ENCODE measurements at places on chromosomes 3 and 15. TPM values are rescaled to one million over a fixed set of nuclear protein-coding genes. Genes with fewer than 3 reads are reported as not detected.

DNA sequence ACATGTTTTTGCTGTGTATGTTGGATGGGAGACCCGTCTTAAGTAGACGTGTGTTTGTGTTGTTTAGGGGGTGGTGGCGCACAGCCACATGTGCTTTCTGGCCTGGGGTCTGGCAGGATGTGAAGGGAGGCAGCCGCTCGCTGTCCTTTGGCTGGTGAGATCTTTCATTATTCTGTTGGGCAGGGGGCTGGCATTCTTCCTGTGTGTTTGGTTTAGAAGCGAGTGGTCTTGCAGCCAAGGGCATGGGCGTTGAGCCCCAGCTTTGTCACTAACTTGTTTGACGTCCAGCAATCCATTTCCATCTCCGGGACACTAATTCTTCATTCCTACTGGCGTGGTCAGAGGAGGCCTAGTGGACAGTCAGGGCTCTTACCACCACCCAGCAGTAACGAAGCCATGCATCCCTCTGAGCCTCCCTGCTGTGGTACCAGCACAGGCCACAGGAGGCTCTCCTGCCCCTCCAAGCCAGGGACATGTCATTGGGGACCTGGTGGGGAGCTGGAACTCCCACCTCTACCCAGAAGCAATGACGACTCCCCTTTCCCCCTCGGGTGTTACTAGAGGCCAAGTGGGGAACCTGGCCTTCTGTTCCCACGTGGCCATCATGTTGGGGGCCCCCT lies 10.7 kb downstream of the THSD4 start:
- no peak for DNase-seq

DNA sequence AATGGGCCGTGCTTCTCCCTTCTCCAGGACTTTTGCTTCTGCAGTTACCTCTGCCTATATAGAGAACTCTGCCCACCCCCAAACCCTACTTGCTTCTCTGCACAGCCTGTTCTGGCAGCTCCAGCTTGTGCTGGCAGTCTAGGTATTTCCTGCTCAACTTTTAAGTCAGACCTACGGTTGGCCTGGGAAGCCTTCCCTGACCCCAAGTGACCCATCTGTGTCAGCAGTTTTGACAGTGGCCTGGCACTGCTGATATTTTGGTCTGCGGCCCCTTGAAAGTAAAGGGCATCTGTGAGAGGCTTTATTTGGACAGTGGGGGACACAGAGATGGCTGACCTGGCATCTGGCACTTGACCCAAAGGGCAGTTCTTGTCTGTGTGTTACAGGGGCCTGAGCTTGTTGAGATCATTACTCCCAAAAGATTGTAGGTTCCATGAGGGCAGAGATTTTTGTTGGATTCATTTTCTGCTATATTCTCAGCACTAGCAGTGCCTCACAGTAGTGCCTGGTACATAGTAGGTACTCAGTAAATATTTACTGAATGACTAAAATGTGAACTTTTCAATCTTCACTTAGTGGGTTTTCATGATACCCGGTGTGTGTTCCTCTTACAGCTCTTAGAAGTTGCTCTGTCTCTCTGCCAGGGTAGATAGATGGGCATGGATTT lies 55.2 kb upstream of the TRAK1 start:
- DNase-seq = no peak

GRCh38 chr3:50323614-50324199 lies 1.2 kb upstream of the HYAL2 start:
- peak; percentile 77 for DNase-seq

- DNase-seq = no peak
These were observed 81.5 kb downstream of the TJP1 start for GRCh38 chr15:29740692-29741311.

- DNase-seq = peak; percentile 79
These were observed 12.4 kb upstream of the CACNA2D2 start for GRCh38 chr3:50515565-50516439.

UQCC5 gene
- 67.9 TPM for polyA plus RNA-seq

DNA sequence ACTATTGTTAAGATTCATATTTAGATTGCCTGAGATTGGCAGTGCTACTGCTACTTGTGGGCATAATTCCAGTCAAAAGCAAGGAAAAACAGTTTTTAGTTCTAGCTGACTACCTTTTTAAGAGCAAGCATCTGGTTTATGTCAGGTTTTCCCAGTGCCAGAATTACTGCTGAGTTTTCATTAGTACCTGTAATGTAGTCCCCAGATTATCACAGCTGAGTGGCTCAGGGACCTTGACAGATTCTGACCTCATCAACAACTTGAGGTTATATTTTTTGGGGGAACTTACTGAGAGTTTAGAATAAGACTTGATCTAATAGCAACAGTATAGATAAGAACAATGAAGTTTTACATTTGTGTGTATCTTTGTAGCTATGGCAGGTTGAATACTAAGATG lies 31.0 kb downstream of the NXPE3 start:
- DNase-seq = no peak

DNA sequence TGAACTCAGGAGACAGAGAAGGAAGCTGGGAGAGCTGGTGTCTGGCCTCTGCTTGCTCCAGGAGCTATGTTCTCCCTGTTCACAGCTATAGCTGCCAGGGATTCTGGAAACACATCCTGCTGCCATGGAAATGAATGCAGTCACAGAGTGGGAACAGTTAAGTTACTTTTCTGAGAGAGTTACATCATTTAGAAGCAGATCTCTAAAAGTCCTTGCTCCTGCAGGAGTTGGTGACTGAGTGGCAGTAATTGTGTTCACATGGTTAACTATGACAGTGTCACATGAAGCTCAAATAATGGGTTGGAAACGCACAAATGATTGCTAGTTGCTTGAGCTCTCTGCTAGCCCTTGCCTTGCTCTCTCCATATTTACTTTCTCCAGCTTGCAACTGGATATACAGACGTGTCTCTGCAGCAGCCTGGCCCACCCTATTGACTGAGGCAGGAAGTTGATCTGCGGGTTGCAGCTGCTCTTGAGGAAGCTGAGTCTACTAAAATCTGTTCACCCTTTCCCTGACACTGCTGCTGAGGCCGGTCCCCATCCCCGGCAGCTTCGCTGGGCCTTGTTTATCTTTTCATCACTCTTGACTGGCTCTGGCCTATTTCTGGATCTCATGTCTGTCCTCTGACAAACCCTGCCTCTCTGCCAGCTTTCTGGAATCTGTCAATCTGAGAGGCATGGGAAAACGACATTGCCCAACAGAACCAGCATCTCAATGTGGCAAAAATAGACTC lies 16.7 kb upstream of the ISLR start:
- DNase-seq = no peak

CACNA2D2 gene
- polyA plus RNA-seq = 0.77 TPM

DNA sequence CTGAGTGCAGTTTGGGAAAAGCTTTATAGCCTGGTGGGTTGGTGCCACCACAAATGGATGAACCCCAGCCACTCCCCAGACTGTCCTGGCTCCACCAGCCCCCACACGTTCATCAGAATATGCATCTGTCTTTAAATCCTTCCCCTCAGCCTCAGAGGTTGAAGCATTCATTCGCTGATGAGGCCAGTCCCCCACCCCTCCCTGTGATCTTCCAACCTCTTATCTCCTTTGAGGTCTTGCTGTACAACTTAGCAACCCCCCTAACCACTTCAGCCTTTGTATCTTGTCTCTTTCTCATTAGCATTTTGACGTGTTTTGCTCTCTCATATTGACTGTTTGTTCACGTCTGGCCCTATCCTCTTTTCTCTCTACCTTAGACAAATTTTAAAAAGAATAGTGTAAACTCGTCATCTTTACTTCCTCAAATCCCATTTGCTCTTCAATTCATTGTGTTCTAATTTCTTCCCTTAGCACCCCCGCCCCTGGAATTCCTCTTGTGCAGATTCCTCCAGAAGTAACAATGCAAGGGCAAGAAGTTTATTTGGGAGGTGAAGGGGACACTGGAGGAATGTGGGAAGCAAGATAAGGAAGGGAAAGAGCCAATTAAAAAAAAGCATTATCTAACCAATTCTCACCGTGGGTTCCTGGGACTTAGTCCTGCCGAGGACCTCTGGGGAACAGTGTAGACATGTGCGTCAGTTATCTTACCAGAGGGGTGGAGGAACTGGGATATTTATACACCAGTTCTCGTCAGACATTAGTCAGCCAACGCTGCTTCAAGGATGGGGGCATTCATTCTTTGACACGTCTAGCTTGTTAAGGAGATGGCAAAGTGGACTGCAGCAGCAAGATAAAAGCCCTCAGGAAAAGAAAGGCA lies 38.6 kb downstream of the MOBP start:
- DNase-seq = no peak

PLA2G4D gene
- not detected for polyA plus RNA-seq

CPN2 gene
- polyA plus RNA-seq = not detected

GRCh38 chr15:77059786-77060361 lies 11.0 kb downstream of the TSPAN3 start:
- no peak for DNase-seq

DNA sequence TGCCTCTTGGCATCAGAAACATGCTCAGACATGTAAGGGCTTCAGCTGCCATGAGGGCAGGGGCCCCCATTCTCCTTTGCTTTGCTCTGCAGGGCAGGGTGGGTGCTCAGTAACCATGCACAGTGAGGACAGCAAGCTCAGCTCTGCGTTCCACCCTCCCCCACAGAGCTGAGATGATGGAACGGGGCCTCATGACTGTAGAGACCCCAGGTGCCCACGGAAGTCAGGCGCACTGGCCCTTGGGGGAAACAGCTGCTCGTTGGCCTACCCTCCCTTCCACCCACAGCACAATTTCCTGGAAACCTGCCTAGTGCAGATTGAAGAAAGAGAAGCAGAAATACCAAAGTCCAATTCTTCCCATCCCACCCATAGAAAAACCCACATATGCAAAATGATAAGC lies 10.5 kb downstream of the CTXND1 start:
- no peak for DNase-seq

- DNase-seq = no peak
These were observed 19.5 kb upstream of the CDCP1 start for GRCh38 chr3:45165497-45166283.

- no peak for DNase-seq
These were observed 269.0 kb upstream of the CRBN start for GRCh38 chr3:3448468-3448867.

GRCh38 chr3:11944052-11944673 lies 60.0 kb upstream of the SYN2 start:
- no peak for DNase-seq

- DNase-seq = no peak
These were observed 24.1 kb downstream of the ALS2CL start for GRCh38 chr3:46669191-46669999.

TNIK gene
- polyA plus RNA-seq = 10.9 TPM

SV2B gene
- polyA plus RNA-seq = 0.25 TPM

RYK gene
- polyA plus RNA-seq = 19.7 TPM

- DNase-seq = no peak
These were observed 11.9 kb upstream of the MUC20 start for GRCh38 chr3:195708626-195709481.

AQP9 gene
- polyA plus RNA-seq = 0.12 TPM

DNA sequence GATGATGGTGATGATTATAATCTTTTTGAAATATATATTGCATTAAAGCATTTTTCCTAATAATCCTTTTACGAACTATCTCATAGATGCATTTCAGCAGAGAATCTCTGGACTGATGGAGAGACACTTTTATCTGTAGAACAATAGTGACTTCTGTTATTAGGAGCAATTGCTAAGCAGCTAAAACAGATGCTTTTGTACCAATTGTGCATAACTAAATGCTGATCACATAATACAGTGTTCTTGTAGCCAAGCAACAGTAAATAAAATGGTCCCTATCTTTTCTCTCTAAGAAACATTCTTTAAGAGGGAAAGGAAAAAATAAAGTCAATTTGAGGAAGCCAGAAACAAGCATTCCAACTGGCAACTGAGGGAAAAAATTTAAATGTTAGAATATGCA lies 405.8 kb upstream of the GOLIM4 start:
- no peak for DNase-seq

DAZL gene
- not detected for polyA plus RNA-seq

GRCh38 chr15:65069779-65070546 lies 2.2 kb upstream of the RASL12 start:
- no peak for DNase-seq

DNA sequence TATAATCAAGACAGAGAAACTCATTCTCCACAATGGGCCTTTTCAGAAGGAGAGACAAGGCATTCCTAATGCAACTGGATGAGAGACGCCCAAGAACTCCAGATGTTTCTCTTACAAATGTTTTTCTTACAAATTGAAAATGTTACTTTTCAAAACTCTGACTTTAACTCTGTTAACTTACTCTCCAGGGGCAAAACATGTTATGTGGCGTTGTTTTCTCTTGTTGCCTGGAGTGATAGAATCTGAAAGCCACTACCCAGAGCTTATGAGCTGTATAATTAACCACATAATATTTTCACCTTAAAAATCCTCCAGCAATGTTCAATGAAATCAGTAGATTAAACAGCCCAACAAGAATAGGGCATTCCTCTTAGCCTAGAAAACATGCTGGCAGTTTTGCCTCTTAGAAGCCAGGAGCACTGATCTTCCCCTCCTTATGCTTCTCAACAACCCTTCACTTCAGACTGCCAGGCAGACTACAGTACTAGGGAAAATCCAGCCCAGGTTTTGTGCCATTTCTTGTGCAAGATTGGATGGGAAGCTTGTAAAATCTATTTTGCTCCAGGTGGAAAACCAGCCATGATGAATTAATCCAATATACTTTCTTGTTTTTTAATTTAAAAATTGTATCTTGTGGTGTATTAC lies 186.7 kb upstream of the GADL1 start:
- DNase-seq = no peak

MYO5C gene
- polyA plus RNA-seq = 0.53 TPM

HRG gene
- polyA plus RNA-seq = not detected

DNA sequence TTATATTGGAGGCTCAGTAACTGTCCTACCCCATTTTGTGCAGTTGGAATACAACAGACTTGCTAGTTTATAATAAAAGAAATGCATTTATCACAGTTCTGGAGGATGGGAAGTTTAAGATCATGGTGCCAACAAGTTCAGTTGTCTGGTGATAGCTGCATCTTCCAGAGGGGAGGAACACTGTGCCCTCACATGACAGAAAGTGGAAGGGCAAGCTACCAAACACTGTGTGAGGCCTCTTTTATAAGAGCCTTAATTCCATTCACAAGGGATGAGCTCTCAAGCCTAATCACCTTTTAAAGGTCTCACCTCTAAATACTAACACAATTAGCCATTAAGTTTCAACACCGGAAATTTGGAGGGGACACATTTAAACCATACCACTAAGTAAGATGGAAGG lies 1073.9 kb downstream of the PLOD2 start:
- no peak for DNase-seq

IL1RAP gene
- 6.3 TPM for polyA plus RNA-seq

DNA sequence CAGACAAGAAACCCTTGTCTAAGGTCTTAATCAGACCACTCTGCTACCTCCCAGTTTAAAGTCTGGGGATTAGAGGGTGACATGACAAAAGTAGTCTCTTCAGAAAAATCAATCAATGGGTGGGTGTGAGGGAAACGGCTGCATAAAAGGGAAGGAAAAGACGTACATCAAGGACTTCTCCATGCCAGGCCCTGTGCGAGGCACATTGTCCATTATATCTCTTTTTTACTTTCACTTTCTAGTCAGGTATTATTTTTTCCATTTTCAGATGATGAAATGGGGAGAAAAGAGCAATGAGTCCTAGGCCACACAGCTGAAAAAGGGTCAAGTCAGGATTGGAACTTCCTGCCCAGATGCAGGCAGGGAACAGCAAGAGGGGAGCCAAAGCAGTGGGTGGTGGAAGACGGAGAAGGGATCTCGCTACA lies 4.6 kb upstream of the CX3CR1 start:
- no peak for DNase-seq

PRSS50 gene
- 0.15 TPM for polyA plus RNA-seq

All from psoas muscle (tissue), 8 donors.